ENCODE measurements at places on chromosomes 12 and 14. TPM values are rescaled to one million over a fixed set of nuclear protein-coding genes. Genes with fewer than 3 reads are reported as not detected.

GRCh38 chr14:71549421-71550050 lies 382.7 kb upstream of the RGS6 start:
- no peak overlapping the region for H3K27ac ChIP-seq
- H3K4me3 ChIP-seq = no peak overlapping the region
- H3K4me1 ChIP-seq = peaks cover 30% of the 10 kb centered on the region
- no peak for DNase-seq

DNA sequence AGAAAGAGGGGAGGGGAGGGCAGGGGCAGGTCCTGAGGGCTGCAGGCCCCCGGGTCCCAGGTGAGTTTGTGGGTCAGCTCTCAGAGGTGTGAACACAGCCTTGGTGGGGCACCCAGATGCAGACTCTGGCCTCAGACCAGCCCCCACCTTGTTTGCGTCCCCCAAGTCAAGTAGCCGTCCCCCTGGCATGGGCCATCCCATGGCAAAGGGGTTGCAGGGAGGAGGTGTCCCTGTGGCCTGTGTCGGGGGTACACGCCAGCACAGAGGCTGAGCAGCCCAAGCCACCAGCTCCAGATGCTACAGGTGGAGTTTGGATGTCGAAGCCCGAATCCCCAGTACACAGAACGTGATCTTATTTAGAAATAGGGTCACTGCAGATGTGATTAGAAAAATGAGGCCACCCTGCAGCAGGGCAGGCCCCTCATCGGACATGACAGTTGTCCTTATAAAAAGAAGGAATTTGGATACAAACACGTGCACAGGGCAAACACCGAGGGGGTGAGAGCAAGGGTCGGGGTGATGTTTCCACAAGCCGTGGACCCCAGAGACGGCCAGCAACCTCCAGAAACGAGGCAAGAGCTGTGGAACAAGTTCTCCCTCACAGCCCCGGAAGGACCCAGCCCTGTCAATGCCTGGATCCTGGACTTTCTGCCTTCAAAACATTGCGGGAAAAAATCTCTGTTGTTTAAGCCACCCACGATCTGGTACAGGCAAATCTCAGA lies 141.2 kb upstream of the C14orf180 start:
- peak; percentile 4 for DNase-seq
- no peak overlapping the region for H3K27ac ChIP-seq
- H3K4me3 ChIP-seq = no peak overlapping the region

DNA sequence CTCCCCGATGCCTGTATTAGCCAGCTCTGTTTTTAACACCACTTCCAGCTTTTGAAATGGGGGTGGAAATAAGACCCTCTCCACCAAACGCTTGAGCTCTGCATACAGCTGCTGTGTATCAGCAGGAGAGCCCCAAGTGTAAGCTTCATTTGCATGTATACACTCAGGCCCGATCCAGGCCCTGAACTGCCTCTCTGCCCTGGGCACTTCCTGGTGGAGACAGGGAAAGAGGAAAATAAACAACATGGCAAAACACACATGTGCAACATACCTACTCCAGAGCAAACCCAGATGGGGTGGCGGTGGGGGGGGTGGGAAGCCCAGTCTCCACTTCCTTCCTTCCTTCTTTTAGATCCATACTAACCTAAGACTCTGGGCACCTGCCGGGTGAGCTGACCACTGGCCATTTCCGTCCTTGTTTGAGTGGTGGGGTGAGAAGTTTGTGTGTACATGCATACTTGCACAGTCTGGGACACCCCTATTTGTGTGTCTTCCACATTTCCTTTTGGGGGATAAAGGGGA lies 55.3 kb downstream of the RBM19 start:
- H3K27ac ChIP-seq = no peak overlapping the region
- no peak for DNase-seq
- peaks cover 11% of the 10 kb centered on the region for H3K36me3 ChIP-seq

- no peaks in the 10 kb centered on the region for H3K36me3 ChIP-seq
- H3K4me3 ChIP-seq = no peak overlapping the region
- no peak for DNase-seq
- no peaks in the 10 kb centered on the region for H3K4me1 ChIP-seq
Measured at GRCh38 chr14:38910092-38910491, 192.9 kb downstream of the SEC23A start.

DNA sequence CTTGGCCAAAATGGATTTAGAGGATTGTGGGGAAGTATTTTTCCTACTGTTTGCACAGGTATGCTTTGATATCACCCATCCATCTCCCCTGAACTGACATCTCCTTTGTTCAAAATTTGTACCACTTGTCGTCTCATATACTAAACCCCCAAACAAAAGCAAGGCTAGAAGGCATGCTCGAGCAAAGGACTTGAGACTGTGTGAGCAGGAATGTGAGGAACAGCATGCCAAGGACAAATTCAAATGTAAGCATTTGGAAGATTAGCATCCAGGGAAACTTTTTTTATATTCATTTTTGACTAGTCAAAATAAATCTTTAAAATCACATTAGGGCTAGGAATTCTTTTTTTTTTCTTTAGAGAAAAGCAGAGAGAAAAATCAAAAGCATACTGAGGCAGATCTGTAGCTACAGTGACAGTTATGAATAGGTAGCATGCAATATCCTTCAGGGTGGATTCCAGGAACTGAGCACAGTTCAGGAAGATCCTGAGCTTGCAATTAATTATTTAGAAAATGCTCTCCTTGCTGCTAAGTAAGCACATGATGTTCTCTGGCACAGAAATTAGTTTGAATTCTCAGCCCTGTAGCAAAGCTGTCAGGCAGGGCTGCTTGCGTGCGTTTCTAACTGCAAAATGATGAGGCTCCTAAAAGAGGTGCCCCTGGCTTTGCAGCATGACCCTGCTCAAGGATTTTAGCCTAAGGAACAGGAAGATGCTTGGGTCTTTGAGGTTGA lies 327.7 kb downstream of the LRIG3 start:
- no peak for DNase-seq
- H3K4me3 ChIP-seq = no peak overlapping the region
- H3K4me1 ChIP-seq = no peaks in the 10 kb centered on the region
- no peaks in the 10 kb centered on the region for H3K27me3 ChIP-seq
- no peak overlapping the region for H3K27ac ChIP-seq

DNA sequence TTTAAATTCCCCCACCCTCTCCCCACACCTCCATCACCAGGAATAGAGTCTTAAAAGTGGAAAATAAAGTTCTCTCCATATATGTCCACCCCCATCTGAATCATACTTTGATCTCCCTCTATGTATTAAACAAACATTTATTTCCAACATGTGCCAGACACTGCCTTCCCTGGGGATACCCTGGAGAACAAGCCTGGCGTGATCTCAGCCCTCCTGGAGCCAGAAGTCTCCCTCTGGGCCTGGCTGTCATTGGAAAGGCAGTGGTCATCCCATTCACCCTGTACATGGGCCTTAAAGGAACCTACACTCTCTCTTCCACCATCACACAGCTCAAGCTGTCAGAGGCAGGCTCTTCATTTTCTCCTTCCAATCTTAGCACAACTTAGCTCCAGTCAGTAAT lies 143.6 kb downstream of the EMP1 start:
- no peaks in the 10 kb centered on the region for H3K4me1 ChIP-seq
- H3K27me3 ChIP-seq = peaks cover 15% of the 10 kb centered on the region
- no peaks in the 10 kb centered on the region for H3K36me3 ChIP-seq
- no peak overlapping the region for H3K27ac ChIP-seq
- DNase-seq = no peak

- H3K4me3 ChIP-seq = no peak overlapping the region
- no peaks in the 10 kb centered on the region for H3K36me3 ChIP-seq
- no peak for DNase-seq
- H3K27ac ChIP-seq = no peak overlapping the region
- H3K4me1 ChIP-seq = no peaks in the 10 kb centered on the region
Measured at GRCh38 chr12:130136509-130137039, 25.7 kb upstream of the FZD10 start.

DNA sequence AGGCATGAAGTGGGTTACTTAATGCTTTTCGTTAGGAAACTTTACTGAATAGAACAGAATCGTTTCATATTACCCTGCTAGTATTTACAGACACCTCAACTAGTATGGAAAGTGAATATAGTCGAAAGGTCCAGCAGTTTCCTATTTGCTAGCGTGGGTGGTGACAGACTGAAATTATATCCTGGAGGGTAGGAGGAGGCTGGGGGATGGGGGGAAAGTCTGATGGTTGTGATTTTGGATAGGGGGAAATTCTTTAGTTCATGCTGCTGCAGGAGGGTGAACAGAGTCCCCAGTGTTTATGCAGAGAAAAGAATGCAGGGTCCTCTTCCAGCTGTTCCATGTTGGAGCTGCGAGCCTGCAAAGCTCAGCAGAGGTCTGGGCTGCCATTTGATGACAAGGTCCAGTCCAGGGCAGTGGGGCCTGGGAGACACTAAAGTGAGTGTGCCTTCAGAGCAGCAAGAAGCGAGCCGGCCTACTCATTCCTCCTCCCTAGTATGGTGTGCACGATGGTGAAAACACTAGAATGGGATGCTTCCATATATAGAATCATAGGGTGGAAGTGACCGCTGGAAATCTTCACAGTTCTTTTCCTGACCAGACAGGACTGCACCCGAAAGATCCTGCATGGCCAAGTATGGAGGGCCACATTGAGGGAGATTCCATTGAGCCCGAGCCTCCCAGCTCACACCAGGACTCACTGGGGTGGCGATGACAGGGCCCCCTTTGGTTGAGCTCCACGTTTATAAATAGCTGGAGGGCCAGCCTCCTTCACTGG lies 2.1 kb downstream of the SAMD4A start:
- peaks cover 19% of the 10 kb centered on the region for H3K4me1 ChIP-seq
- H3K4me3 ChIP-seq = no peak overlapping the region
- H3K27me3 ChIP-seq = peaks cover 36% of the 10 kb centered on the region
- H3K36me3 ChIP-seq = peaks cover 18% of the 10 kb centered on the region
- H3K27ac ChIP-seq = no peak overlapping the region

GRCh38 chr14:26276757-26277156 lies 321.1 kb downstream of the NOVA1 start:
- no peak overlapping the region for H3K4me3 ChIP-seq
- no peaks in the 10 kb centered on the region for H3K36me3 ChIP-seq
- H3K4me1 ChIP-seq = no peaks in the 10 kb centered on the region
- DNase-seq = no peak
- no peak overlapping the region for H3K27ac ChIP-seq
- H3K27me3 ChIP-seq = no peaks in the 10 kb centered on the region

Gene SNAPC1
- total RNA-seq = 6.0 TPM

Gene OR4E2
- total RNA-seq = 0.25 TPM

Gene PZP
- total RNA-seq = not detected

Data from activated CD4-positive, alpha-beta memory T cell treated with anti-CD3 and anti-CD28 coated beads, Interleukin-2, amount 10 ng/mL, durations not matched to agents 7 days and 5 days (primary cell).